Right renal pelvis (tissue), 4 donors: ENCODE measurements at places on chromosomes 13 and 19.

GRCh38 chr19:58582985-58583384 lies 9.8 kb upstream of the MZF1 start:
- DNase-seq = no peak

GRCh38 chr13:75145927-75146326 lies 336.0 kb downstream of the TBC1D4 start:
- DNase-seq = no peak

GRCh38 chr13:77349365-77349764 lies 22.5 kb upstream of the MYCBP2 start:
- no peak for DNase-seq

DNA sequence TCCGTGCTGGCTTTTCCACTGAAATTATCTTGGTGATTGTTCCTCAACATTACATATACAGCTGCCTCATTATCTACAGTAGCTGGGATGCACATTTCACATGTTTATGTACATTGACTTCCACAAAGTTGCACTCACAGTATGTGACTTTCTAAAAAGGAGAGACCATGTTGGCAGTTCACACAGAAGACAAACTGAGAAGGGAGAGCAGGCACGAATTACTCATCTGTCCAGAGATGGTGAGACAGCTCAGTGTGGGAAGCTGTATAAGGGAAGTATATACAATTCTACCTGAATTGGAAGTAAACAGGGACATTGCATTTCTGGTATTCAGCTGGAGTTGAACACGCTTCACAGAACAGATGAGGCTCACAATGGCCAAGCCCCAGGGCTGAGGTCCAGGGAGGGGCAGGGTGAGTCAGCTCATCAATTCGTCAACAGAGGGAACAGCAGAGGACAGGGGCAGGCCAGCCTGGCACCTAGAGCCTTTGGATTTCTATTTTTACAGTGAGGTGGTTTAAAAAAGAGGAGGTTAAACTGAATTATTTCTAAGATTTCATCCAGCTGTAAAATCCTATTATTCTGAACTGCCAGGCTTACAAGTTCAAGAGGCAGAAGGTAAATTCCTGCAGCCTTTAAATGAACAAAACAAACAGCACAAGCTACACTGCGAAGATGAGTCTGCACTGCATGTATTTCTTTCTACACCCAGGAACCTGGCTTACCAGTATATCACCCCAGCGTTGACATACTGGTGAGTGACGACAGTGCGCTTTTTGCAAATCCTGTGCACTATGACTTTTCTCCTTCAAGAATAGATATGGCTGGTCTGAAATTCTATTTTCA lies 9.8 kb downstream of the PARP4 start:
- no peak for DNase-seq

GRCh38 chr13:112331675-112332074 lies 44.5 kb upstream of the SPACA7 start:
- no peak for DNase-seq

DNA sequence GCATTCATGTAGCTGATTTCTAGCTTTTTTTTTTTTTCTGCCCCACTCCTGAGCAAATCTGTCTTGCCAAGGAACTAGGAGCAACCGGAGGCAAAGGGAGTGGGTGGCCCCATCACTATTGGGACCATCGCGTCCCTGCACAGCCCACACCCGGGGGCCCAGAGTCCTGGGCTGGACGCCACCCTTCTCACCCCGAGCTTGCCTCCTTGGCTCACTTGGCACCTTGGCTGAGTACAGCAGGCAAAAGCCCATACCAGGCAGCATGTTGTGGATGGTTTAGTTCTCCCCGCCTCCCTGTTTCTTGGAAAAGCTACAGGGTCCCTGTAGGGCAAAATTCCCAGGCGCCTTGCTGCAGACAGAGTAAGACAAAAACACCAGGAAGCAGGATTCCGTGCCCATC lies 13.7 kb downstream of the SMIM24 start:
- DNase-seq = no peak

DNA sequence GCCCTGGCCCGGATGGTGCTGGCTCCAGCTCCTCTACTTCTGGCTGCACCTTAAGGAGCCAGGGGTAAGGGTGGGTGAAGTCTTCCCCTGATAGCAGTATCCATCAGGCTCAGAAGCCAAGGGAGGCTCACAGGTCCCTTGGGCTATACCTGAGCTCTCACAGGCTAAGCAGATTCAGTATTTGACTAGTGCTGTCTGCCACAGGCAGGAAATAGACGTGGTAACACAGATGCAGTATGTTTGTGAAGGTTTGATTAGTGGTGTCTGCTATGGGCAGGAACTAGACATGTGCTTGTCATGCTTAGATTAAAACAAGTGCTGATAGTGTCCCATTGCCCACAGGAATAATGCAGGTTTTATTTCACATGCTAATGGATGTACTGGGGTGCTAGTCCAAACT lies 4.0 kb downstream of the SYT5 start:
- no peak for DNase-seq
